Stimulated activated CD4-positive, alpha-beta T cell treated with anti-CD3 and anti-CD28 coated beads, Interleukin-1b, Interleukin-23, amount 100 ng/mL, for 48 hours (primary cell): ENCODE measurements at places on chromosomes 1 and 21.

DNA sequence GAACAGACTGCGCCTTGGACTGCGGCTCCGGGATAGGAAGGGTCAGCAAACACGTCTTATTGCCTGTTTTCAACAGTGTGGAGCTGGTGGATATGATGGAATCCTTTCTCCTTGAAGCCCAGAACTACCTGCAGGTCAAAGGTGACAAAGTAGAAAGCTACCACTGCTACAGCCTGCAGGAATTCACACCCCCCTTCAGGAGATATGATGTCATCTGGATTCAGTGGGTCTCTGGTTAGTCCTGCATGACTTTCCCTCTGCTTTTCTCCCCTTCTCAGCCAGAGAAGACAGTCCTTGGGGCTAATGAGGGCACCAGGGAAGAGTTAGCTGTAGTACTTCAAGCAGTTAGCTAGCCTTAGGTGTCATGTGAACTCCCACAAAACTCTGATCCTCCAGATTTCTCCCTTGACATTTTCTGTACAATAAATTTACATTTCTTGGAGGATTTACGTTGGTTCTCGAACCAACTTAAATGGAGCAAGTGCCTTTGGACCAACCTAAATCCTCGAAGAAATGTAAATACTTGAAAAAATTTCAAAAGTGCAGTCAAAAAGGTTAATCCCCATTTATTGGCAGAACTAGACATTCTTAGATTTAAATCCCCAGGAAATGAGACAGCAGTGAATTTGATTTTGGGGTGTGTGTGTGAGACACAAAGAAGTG, 20.9 kb downstream of the NTMT2 start:
- DNase-seq, result no peak

GRCh38 chr1:53371121-53371666, 43.3 kb upstream of the LRP8 start:
- no peak for DNase-seq

DNA sequence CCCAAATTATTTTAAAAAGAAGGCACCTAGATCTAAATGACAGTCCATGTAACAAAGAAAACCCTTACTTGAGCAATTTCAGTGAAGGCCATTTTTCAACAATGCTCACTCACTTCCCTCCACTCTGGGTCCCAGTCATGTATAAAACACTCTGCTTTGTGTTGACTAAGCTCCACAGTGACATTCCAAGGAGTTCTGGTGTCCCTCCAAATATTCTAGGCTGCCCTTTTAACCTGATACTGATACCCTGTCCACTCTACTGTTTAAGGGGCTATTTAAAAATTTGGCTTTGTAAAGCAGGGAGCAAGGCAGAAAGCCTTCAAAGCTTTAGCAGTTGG, 73.6 kb downstream of the GNG12 start:
- DNase-seq, result no peak

- no peak for DNase-seq
Observed at GRCh38 chr1:176556288-176556687, 93.3 kb downstream of the PAPPA2 start.

DNA sequence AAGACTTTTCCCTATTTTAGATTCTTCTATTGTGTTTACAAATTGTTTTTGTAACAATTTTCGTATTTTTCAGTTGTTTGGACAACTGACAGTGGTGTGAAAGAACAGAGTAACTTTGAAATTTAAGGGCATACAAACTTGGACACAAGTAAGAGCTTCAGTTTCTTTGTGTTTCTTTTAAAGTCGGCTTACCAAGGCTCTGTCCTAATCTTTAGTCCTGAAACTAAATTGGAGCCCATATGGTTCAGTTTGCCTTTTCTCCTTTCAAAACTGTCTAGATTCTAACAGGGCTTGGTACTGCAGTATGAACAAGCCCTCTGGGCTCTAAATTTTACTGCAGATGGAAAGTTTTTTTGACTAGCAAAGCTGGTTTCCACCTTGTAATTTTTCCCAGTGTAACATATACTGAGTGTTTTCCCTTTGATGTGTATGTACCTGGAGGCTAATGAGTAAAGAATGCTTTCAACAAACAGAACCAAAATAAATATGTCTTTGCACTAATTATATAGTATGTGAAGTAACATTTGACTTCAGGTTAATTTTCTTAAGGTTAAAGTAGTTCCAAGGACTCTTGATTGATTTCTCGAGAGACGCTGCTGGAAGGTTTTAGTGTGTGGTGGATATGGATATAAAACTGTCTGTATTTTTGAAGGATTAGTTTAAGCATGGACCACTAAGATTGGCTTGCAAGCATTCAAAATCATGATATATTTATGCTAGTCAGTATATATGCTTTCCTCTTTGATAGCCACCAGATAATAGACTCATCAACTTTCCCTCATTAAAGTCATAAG, 4.1 kb downstream of the SNX27 start:
- no peak for DNase-seq

DNA sequence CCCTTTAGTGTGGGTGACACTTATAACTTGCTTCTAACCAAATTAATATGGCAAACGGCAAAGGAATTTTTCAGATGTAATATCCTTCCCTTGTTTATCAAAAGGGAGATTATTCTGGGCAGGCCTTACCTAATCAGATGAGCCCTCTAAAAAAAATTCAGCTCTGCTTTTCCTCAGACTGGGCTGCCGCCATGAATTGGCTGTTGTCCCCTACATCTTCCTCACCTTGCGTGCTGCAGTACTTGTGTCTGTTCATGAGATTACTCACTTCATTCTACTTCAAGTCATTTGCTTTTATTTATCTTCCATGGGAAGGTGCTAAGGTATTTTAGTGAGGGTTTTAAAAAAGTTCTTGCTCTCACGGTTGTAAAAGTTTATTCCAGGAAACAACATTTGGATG, 705.5 kb downstream of the KCNT2 start:
- no peak for DNase-seq

- no peak for DNase-seq
Observed at GRCh38 chr1:181743878-181744312, 260.6 kb downstream of the CACNA1E start.

- no peak for DNase-seq
Observed at GRCh38 chr1:210557426-210558077, 228.8 kb downstream of the HHAT start.

DNA sequence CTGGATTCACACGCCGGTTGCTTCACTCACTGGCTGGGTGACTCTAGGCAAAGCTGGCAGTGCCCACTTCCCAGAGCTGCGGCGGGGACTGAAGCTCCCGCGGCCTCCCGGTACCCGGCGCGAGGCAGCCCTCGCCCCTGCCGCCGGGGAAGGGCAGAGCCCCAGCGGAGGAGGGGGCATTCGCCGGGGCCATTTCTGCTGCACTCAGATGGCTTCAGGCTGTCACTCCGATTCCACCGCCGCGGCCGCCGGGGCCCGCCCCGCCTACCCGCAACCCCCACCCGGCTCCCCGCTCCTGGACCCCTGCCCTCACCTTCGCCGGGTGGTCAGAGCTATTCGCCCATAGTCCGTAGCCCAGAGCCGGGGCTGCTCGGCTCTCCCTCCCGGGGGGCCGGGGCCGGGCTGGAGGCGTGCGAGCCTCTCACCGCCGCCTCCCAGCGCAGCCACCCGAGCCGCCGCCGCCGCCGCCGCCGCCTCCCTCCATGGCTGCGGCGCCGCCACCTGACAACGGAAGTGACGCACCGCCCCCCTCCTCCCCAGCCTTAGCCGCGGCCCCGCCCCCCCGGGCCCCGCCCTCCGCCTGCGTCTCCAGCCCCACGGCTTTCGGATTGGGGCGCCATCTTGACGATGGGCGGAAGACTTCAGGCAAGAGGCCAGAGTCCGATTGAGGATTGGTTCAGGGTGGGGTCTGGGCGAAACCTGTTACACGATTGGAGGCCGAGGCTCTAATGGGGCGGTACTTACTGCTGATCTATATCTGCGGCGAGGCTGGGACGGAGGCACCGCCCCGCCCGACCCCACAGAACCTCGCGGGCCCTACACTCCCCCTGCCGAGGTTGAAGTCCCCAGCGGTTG, at the start of gene STK40:
TSS of gene STK40 (minus strand) at position 515 of the 855 bp plus-strand sequence. CDS start 24,592 bp downstream, outside the sequence.
- peak; percentile 99 for DNase-seq

GRCh38 chr1:40161125-40161887, at the start of gene RLF:
RLF (plus strand) TSS chr1:40161387; CDS start chr1:40161400, 13 bp downstream.
- peak; percentile 95 for DNase-seq

DNA sequence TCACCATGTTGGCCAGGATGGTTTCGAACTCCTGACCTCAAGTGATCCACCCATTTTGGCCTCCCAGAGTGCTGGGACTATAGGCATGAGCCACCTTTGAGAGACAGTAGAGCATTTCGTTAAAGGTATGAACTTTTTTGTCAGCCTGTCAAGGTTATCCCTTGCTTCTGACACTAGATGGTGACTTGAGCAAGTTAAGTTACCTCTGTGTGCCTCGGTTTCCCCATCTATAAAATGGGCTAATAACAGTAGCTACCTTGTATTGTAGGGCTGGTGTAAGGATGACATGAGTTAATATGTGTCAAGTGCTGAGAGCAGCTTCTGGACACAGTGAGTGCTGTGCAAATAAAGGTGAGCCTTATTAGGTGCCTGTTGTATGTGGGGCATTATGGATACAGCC, 8.8 kb downstream of the TNFRSF8 start:
- no peak for DNase-seq

GRCh38 chr1:87263785-87264184, 64.9 kb upstream of the LMO4 start:
- DNase-seq, result no peak

GRCh38 chr1:160615660-160616059, 31.2 kb downstream of the SLAMF1 start:
- no peak for DNase-seq
